ENCODE measurements at places on chromosomes 7 and 10. TPM values are rescaled to one million over a fixed set of nuclear protein-coding genes. Genes with fewer than 3 reads are reported as not detected.

Gene NME8
- not detected for total RNA-seq

Gene FKBP6
- not detected for total RNA-seq

Gene SLC26A3
- 0.90 TPM for total RNA-seq

Gene NUTM2A
- 0.21 TPM for total RNA-seq

Gene COL13A1
- total RNA-seq = 0.44 TPM

Gene ACSM6
- not detected for total RNA-seq
